ENCODE measurements at places on chromosomes 3 and 15.
A peak's percentile ranks its signal among the peaks of the same experiment; 100 is the strongest.

GRCh38 chr3:71673486-71673885 is 51.7 kb downstream of the EIF4E3 start:
- no peak for DNase-seq

- peak; percentile 16 for DNase-seq
Measured at GRCh38 chr3:16319307-16319706, 54.3 kb downstream of the OXNAD1 start.

GRCh38 chr15:85840802-85841152 is 46.1 kb upstream of the KLHL25 start:
- no peak for DNase-seq

DNA sequence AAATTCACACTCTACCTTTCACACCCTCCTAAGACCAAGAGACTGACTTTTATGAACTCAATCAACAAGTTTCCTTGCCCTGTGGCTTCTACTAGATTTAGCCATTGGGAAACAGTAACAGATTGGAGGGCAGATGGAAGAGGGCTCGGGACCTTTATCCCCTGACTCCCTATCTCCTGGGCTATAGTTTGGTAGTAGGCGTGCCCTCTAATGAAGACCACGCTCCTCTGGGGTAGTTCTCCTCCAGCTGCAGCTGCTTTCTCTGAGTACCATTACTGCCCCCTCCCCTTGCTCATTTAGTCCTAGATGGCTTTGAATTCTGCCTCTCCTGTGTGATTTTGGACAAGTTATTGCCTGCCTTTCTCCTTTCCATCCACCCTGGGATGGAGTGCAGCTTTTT is 33.3 kb downstream of the FMN1 start:
- no peak for DNase-seq

DNA sequence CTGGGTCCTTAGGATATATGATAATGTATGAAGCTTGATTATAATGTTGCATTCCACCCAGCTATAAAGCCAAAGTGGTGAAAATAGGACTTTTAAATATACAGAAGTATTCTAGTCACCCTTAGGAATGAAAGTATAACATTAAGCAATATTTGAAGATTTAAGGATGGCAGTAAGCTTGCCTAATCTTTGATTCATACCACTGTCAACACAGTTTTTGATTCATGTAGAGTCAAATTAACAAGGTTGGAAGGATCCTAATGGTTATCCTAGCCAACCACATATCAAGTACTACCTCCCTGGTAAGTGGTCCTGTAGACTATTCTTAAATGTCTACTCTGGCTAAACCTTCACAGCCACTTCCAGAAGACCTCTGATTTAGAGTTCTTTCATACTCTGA is 18.6 kb downstream of the ARIH1 start:
- no peak for DNase-seq

All from ACHN (cell line).